ENCODE measurements at places on chromosomes 12 and 14. TPM values are rescaled to one million over a fixed set of nuclear protein-coding genes. Genes with fewer than 3 reads are reported as not detected.

- H3K27ac ChIP-seq = no peak overlapping the region
- H3K36me3 ChIP-seq = no peaks in the 10 kb centered on the region
- H3K4me1 ChIP-seq = peaks cover 5% of the 10 kb centered on the region
- DNase-seq = no peak
- no peak overlapping the region for H3K4me3 ChIP-seq
These were observed 75.0 kb upstream of the SLC24A4 start for GRCh38 chr14:92247947-92248346.

DNA sequence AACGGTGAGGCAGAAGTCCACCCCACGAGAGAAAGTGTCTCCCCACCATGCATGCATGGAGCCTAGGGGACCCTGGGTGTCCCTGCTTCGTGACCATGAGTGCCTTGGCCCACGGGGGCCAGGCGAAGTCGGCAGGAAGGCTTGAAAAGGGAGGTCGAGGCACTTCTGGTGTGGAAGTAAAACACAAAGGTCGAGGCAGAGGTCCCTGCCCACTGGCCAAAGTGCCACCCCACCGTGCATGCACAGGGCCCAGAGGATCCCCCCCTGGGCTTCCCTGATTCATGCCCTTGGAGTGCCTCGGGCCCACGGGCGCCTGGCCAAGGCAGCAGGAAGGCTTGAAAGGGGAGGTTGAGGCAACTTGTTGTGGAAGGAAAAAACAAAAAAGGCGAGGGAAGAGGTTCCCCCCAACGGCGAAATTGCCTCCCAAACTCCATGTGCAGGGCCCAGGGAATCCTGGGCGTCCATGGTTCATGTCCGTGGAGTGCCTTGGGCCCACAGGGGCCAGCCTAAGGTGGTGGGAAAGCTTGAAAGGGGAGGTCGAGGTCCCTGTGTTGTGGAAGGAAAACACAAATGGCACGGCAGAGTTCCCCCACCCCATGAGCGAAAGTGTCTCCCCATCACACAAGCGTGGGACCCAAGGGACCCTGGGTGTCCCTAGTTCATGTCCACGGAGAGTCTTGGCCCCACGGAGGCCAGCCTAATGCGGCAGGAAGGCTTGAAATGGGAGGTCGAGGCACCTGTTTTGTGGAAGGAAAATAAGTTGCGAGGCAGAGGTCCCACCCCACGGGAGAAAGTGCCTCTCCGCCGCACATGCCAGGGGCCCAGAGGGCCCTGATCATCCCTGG, 372.1 kb downstream of the ALG10 start:
- H3K4me3 ChIP-seq = no peak overlapping the region
- no peak overlapping the region for H3K27ac ChIP-seq
- H3K4me1 ChIP-seq = no peaks in the 10 kb centered on the region

GRCh38 chr14:33433396-33433795, 494.7 kb downstream of the NPAS3 start:
- H3K27ac ChIP-seq = no peak overlapping the region
- no peak for DNase-seq
- no peaks in the 10 kb centered on the region for H3K27me3 ChIP-seq
- H3K4me3 ChIP-seq = no peak overlapping the region

GRCh38 chr14:73290279-73290678, 53.0 kb downstream of the PAPLN start:
- no peak for DNase-seq
- H3K27ac ChIP-seq = no peak overlapping the region
- peaks cover 15% of the 10 kb centered on the region for H3K36me3 ChIP-seq
- H3K4me1 ChIP-seq = no peaks in the 10 kb centered on the region
- H3K4me3 ChIP-seq = no peak overlapping the region

- DNase-seq = peak; percentile 82
- no peak overlapping the region for H3K27ac ChIP-seq
- H3K4me3 ChIP-seq = no peak overlapping the region
- H3K4me1 ChIP-seq = peaks cover 17% of the 10 kb centered on the region
- no peaks in the 10 kb centered on the region for H3K27me3 ChIP-seq
- H3K36me3 ChIP-seq = peaks cover 64% of the 10 kb centered on the region
These were observed 4.6 kb downstream of the AP1G2 start for GRCh38 chr14:23562822-23563472.

GRCh38 chr14:45679853-45680252, 426.9 kb upstream of the MIS18BP1 start:
- DNase-seq = no peak
- no peaks in the 10 kb centered on the region for H3K27me3 ChIP-seq
- no peak overlapping the region for H3K27ac ChIP-seq
- H3K4me1 ChIP-seq = no peaks in the 10 kb centered on the region

DNA sequence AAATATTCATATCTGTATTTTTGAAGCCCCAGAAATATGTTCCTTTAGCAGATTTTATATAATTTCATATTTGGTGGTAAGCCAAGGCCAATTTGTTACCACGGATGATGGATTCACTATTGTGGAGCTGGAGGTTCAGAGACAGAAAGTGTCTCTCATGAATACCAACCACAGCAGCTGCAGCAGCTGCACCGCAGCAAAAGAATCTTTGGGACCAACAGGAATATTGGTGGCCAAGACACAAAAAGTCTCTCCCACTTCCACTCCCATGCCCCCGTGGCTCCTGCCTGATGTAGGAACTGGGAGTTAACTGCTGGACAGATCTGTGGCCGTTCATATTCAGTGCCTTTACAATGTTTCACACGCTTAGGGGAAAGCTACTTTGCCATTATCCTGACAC, 155.3 kb downstream of the ADAMTS20 start:
- no peaks in the 10 kb centered on the region for H3K36me3 ChIP-seq
- no peaks in the 10 kb centered on the region for H3K27me3 ChIP-seq
- DNase-seq = no peak
- no peak overlapping the region for H3K4me3 ChIP-seq
- no peaks in the 10 kb centered on the region for H3K4me1 ChIP-seq

- no peaks in the 10 kb centered on the region for H3K4me1 ChIP-seq
- H3K27ac ChIP-seq = no peak overlapping the region
- no peak overlapping the region for H3K4me3 ChIP-seq
- H3K36me3 ChIP-seq = no peaks in the 10 kb centered on the region
These were observed 595.4 kb downstream of the SLC16A7 start for GRCh38 chr12:60191271-60191670.

GRCh38 chr14:58199726-58200479, at the start of gene ACTR10:
Gene ACTR10 (plus strand): TSS chr14:58200149. CDS start chr14:58200218, 69 bp downstream.
- peak within 1 kb of the TSS; percentile 96 for H3K27ac ChIP-seq
- peak; percentile 86 for DNase-seq
- H3K27me3 ChIP-seq = no peaks in the 10 kb centered on the region
- peak within 1 kb of the TSS; percentile 96 for H3K4me3 ChIP-seq

DNA sequence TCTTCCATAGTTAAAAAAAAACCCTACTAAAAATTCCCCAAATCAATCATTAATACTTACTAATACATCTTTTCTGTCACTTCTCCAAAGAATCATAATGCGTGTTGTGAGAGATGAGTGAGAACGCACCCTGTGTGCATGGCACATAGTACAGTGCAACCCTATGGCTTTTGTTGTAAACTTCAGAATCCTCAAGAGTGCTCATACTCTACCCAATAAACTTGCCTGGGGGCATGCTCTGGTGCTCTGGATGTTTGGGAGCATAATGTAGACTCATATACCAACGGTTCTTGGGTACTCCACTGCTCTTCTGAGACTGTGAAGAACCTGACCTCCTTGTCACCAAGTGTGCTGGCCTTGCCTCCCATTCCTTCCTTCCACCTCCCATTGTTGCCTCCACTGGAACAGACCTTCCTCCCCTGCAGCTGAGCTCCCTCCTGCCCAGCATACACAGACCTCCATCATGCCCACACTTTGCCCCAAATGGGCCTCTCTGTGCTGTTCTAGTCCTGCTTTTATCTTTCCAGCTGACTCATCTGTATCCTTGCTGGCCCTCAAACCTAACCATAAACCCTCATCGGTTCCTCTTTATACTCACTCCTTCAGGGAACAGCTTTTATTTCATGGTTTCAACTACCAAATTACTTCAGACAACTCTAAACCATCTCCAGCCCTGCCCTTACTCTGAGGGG, 8.9 kb downstream of the DCP1B start:
- no peaks in the 10 kb centered on the region for H3K4me1 ChIP-seq
- H3K27me3 ChIP-seq = no peaks in the 10 kb centered on the region
- peaks cover 21% of the 10 kb centered on the region for H3K36me3 ChIP-seq

- no peaks in the 10 kb centered on the region for H3K36me3 ChIP-seq
- no peaks in the 10 kb centered on the region for H3K27me3 ChIP-seq
- peak overlapping the region; percentile 65 for H3K4me3 ChIP-seq
- DNase-seq = peak; percentile 57
These were observed 1.8 kb upstream of the ZNF839 start for GRCh38 chr14:102317564-102318248.

GRCh38 chr14:102177161-102177560, 37.5 kb downstream of the WDR20 start:
- H3K27ac ChIP-seq = no peak overlapping the region

DNA sequence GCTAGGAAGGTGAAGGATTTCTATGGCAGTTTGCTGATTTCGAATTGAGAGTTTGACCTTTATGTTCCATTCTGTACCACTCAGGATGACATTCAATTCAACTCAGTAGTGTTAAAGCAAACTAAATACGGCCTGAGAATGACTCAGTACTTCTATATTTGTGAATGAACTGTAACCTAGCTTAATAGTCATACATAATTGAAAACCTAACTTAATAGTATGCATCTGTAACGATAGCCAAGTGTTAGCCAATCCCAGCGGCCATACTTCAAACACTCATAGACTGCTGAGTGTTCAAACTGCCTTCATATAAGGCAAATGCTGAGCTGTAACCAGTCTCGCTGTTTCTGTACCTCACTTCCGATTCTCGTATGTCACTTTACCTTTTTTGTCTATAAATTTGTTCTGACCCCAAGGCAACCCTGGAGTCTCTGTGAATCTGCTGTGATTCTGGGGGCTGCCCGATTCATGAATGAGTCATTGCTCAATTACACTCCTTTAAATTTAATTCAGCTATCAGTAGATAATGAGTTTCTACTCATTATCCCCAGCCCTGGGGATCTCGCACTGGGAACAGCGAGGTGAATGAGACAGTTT, 98.5 kb upstream of the SLC24A4 start:
- H3K27ac ChIP-seq = no peak overlapping the region
- H3K4me3 ChIP-seq = no peak overlapping the region
- H3K27me3 ChIP-seq = no peaks in the 10 kb centered on the region
- no peaks in the 10 kb centered on the region for H3K4me1 ChIP-seq

GRCh38 chr12:66636771-66637170, 42.1 kb downstream of the GRIP1 start:
- H3K4me1 ChIP-seq = no peaks in the 10 kb centered on the region
- no peak for DNase-seq
- H3K27me3 ChIP-seq = no peaks in the 10 kb centered on the region
- H3K36me3 ChIP-seq = no peaks in the 10 kb centered on the region
- H3K4me3 ChIP-seq = no peak overlapping the region

- no peak overlapping the region for H3K4me3 ChIP-seq
- no peak for DNase-seq
- H3K36me3 ChIP-seq = no peaks in the 10 kb centered on the region
- H3K27me3 ChIP-seq = no peaks in the 10 kb centered on the region
These were observed 72.6 kb downstream of the EPS8 start for GRCh38 chr12:15716581-15716980.

The ATP2B1 gene
- total RNA-seq = 97.3 TPM

The TIGAR gene
- 7.3 TPM for total RNA-seq

The ACVRL1 gene
- 0.57 TPM for total RNA-seq

The SERPINA9 gene
- total RNA-seq = not detected

All from natural killer cell (primary cell).